ENCODE measurements at places on chromosomes 7 and 10.

GRCh38 chr10:103991393-103992128 lies 24.6 kb downstream of the SLK start:
- DNase-seq = no peak

GRCh38 chr7:39810710-39811109 lies 139.3 kb upstream of the CDK13 start:
- no peak for DNase-seq

- DNase-seq = no peak
Measured at GRCh38 chr7:150417863-150418262, 32.6 kb upstream of the GIMAP8 start.

- no peak for DNase-seq
Measured at GRCh38 chr10:111482621-111483216, 405.9 kb downstream of the ADRA2A start.

DNA sequence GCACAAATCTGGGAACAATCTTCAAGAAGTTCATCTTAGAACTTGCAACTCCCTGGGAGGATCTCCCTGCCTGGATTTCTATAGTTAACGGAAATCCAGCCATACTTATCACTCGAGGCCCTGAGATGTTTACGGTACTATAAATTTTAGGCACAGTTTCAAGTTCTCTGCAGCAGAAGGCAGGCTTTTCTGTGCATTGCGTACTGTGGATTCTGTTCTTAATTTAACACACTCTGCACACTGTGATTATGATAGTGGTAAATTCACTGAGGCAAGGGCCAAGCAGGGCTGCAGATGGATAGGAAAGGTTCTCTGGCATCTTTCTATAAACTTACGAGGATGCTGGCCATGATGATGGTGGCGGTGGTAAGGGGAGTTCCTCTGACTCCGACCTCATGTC lies 10.6 kb downstream of the INHBA start:
- DNase-seq = no peak

- DNase-seq = no peak
Measured at GRCh38 chr7:47094462-47094861, 487.4 kb downstream of the TNS3 start.

- no peak for DNase-seq
Measured at GRCh38 chr10:68010426-68010940, 64.6 kb downstream of the HERC4 start.

DNA sequence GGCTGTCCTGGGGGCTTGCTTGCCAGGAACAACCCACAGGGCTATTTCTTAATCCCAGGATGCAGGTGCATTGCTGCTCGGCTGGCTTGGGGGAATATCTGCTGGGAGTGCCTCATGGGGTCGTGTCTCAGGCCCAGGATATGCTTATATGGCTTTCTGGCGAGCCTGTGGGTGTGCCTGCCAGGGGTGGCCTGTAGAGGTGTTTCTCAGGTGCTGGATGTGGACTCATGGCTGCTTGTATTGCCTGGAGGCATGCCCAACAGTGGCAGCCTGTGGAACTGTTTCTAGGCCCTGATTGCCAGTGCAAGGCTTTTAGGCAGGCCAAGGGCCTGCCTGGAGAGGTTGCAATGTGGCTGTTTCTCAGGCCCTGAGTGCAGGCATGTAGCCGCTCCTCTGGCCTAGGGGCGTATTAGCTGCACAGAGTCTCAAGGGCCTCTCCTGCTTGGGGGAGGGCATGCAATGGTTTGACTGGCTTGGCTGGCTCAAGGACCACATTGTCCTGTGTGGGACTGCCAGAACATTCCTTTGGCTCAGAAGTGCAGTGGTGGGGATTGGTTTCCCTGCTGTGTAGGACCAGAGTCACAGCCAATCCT lies 202.1 kb downstream of the ATRNL1 start:
- no peak for DNase-seq

GRCh38 chr7:83504330-83504729 lies 144.6 kb downstream of the SEMA3E start:
- no peak for DNase-seq

GRCh38 chr10:35690534-35690933 lies 48.4 kb upstream of the FZD8 start:
- DNase-seq = no peak

DNA sequence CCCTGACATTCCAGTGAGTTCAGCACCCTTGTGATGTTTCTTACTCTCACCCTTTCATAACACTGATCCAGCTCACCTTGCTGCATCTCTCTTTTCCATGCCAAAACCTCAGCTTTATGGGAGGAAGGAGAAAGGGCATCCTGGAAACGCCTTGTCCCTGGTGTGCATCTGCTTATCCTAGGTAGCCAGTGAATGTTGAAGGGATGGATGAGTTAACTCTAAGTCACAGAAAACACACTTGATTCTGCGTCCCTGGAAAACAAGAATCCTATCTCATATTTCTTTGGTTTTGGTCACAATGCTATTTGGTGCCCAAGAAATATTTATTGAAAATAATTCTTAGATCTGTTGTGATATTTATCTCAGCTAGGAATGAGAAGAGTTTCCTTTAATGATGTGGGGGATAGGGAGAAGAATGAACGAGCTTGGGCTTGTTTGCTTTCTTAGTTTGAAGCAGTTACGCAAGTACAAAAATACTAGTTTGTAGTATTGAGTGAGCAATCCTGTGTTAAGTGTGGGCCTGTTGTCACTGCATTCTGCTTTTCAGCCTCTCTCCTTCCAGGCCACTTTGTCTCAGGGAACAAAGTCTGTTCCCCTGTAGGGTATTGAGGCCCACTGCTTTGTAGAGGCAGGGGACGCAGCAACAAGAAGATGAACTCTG lies 126.5 kb downstream of the ARID5B start:
- DNase-seq = no peak

- no peak for DNase-seq
Measured at GRCh38 chr10:93680412-93681047, 21.9 kb downstream of the FRA10AC1 start.

GRCh38 chr10:43818687-43819086 lies 170.0 kb upstream of the ZNF32 start:
- DNase-seq = no peak

GRCh38 chr10:115950320-115950719 lies 322.7 kb downstream of the GFRA1 start:
- DNase-seq = no peak
